ENCODE measurements at places on chromosomes 2 and 18.

GRCh38 chr18:43627848-43628530 is 350.7 kb upstream of the SYT4 start:
- DNase-seq: no peak

- no peak for DNase-seq
Observed at GRCh38 chr18:32378705-32379104, 92.0 kb downstream of the GAREM1 start.

- DNase-seq: no peak
Observed at GRCh38 chr2:74583504-74583903, 29.0 kb downstream of the DOK1 start.

GRCh38 chr2:178895872-178896271 is 88.6 kb upstream of the TTN start:
- DNase-seq: no peak

GRCh38 chr18:79726721-79727120 is 47.1 kb downstream of the CTDP1 start:
- no peak for DNase-seq

DNA sequence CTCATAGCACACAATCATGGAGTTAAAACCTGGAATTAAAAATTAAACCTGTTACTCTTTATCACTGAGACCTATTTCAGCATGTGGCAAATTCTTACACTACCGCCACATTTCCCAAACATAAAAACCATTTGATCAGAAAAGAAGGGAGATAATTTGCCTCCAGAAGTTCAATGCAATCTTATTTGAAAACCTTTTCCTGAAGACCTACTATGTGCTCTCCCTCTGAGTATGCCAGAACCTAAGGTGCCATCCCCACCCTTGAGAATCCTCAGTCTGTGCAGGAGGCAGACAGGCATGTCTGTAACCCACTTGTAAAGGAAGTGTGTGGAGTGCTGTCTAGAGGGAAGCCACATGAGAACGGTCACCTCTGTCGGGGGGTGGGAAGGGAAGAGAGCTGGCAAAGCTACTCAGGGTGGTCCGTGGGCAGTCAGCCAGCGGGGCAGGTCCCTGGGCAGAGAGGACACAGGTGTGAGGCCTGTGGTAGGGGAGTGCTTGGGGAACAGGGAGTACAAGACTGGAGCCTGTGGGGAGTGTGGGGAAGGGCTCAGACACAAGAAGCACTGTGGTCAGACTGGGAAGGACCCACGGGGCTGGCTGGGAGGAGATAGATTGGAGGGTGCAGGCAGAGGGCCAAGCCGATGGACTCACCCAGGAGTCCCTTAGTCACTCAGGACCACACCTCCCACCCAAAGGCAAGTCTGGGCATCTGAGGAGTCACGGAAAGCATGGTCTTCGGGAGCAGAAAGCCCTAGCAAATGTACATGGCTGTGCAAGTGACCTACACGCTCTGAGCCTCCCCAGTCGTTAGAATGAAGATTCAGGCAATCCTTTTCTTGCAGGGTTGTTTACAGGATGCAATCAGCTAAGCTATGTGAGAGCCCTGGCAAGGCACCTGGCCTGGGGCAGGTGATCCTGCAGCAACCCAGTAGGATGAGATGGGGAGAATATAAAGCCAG is 22.8 kb downstream of the CRACDL start:
- no peak for DNase-seq

DNA sequence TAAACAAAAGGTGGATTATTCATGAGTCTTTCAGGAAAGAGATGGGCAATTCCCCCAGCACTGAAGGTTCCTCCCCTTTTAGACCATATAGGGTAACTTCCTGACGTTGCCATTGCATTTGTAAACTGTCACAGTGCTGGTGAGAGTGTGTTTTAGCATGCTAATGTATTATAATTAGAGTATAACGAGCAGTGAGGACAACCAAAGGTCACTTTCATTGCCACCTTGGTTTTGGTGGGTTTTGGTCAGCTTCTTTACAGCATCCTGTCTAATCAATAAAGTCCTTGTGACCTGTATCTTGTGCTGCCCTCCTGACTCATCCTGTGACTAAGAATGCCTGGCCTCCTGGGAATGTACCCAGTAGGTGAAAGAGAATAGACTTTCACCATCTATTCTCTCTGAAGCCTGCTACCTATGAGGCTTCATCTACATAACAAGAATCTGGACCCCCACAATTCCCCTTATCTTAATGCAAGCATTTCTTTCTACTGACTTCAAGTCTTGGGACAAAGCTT is 148.7 kb downstream of the CABLES1 start:
- DNase-seq: no peak

DNA sequence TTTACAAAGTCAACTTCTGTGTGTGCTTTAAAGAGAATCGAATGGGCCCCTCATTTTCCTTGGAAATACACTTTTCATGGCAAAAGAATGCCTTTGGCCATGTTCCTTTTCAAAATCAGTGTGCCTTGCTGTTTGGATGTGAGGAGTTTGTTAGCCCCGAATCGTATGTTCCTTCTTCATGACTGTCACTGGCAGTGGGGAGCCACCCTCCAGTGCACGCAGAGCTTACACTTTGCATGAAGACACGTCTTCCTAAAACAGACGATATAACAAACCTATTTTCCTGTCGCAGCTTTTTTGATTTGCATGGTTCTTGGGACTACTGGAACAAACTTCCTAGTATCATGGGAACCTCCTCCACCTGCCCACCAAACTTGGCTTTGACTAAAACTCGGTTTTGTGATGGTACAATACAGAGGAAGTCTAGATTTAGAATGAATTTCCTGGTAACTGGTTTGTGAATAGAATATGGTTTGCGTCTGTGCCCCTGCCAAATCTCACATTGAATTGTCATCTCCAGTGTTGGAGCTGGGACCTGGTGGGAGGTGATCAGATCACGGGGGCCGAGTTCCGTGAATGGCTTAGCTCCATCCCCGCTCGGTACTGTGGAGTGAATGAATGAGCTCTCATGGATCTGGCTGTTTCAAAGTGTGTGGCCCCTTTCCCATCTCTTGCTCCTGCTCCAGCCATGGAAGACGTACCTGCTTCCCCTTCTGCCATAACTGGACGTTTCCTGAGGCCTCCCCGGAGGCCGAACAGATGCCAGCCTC is 194.9 kb downstream of the TWIST2 start:
- no peak for DNase-seq

- no peak for DNase-seq
Observed at GRCh38 chr18:23986600-23987359, 27.8 kb upstream of the TTC39C start.

DNA sequence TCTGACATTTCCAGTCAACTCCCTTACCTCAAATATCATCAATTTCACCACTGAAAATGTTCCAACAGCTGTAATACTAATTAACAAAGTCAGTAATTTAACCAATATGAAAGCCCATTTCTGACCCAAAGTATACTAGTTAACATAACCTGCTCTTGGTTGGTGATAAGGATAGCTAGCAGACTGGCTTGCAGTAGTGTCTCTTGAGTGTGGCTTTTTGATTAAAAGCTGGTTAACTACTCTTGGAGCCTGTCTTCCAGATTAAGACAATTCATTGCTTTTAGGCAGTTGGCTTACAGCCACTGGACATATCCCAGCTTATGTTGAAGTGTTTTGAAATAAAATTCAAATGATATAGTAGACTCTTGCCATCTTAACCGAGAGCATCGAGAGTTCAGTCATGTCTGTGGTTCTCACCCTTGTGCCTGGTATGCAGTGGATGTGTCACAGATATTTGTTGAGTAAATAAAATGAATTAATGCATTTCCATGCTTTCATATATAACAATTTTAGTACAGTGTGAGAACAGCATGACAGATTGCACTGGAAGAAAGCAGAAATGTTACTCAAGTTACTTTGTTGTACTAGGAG is 158.1 kb downstream of the TANC1 start:
- DNase-seq: no peak

- peak; percentile 44 for DNase-seq
Observed at GRCh38 chr2:109213646-109214433, 84.8 kb downstream of the SH3RF3 start.

GRCh38 chr18:5853253-5853652 is 42.1 kb downstream of the TMEM200C start:
- no peak for DNase-seq

DNA sequence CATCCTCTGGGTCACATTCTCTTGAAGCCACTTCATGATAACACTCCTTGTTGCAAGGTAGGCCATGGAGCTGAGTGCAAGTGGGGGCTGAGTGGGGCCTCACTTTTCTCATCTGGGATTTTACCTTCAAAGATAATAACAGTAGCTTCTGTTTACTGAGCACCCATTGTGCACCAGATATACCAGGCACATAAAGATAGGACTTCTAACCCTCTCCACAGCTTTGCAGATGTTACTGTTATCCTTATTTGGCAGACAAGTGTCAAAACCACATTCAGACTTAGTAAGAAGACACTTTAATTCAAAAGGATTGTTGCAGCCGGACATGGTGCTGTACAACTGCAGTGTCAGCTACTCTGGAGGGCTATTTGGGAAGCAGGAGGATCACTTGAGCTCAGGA is 12.8 kb upstream of the FAM136A start:
- DNase-seq: no peak

DNA sequence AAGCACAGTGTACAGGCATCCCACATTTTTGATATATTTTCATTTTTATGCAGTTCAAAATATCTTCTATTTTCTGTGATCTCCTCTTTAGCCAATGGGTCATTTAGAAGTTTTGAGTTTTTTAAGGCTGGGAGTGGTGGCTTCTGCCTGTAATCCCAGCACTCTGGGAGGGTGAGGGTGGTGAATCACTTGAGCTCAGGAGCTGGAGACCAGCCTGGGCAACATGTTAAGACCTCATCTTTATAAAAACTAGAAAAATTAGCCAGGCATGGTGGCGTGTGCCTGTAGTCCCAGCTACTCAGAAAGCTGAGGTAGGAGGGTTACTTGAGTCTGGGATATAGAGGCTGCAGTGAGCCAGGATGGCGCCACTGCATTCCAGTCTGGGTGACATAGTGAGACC is 17.8 kb downstream of the UBR3 start:
- no peak for DNase-seq

- DNase-seq: peak; percentile 36
Observed at GRCh38 chr18:79399275-79400081, 3.7 kb downstream of the NFATC1 start.

DNA sequence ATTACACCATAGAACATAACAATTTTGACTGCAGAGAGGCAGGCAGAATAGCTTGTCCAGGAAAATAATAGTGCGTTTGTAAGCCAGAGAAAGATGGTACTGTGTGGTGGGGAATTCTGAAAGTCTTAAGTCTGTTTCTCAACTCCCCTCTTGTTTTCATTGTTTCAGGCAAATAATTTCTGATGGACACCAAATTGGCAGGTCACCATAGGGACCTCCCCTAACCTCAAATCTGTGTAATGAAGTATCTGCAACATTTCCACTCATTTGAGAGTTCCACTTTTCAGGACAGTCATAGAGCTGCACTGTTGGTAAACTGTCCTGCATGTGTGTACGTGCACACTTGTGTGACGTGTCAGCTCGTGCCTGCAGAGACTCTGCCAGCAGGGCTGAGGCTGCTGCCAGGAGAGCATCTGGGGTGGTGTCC is 195.6 kb downstream of the AGAP1 start:
- no peak for DNase-seq
